ENCODE measurements at places on chromosomes 11 and 22. TPM values are rescaled to one million over a fixed set of nuclear protein-coding genes. Genes with fewer than 3 reads are reported as not detected.

GRCh38 chr22:29998627-29999384 lies 81.5 kb upstream of the HORMAD2 start:
- no peak for DNase-seq

GRCh38 chr11:134500621-134501020 lies 88.6 kb upstream of the B3GAT1 start:
- no peak for DNase-seq

- DNase-seq = no peak
Observed at GRCh38 chr11:35151241-35151640, 12.3 kb downstream of the CD44 start.

GRCh38 chr22:29784451-29785361 lies 17.5 kb downstream of the UQCR10 start:
- DNase-seq = peak; percentile 39

GRCh38 chr11:27295928-27296327 lies 67.1 kb downstream of the CCDC34 start:
- DNase-seq = no peak

GRCh38 chr11:46361283-46362155 lies 14.3 kb downstream of the DGKZ start:
- DNase-seq = peak; percentile 87

Gene DEFB131B
- total RNA-seq = not detected
